ENCODE measurements at places on chromosomes 3 and 15.

DNA sequence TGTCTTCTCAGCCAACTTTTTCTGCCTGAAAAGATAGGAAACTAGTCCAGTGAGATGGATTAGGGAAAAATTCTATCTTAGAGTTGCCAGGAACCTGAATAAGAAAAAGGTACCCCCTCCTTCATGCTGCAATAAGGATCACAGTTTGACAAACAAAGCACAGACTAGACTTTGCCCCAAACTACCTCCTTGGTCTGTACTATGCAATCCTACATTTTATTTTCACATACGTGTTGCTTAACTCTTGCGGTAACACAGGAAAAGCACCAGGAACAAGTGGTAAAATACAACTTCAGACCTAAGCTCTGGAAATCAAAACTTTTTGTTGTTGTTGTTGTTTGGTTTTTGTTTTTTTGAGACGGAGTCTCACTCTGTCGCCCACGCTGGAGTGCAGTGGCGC, 11.3 kb upstream of the IL12A start:
- no peak for DNase-seq

- no peak for DNase-seq
These were observed 89.6 kb upstream of the GALNT15 start for GRCh38 chr3:16084887-16085286.

- no peak for DNase-seq
These were observed 50.4 kb upstream of the MYZAP start for GRCh38 chr15:57541271-57541670.

DNA sequence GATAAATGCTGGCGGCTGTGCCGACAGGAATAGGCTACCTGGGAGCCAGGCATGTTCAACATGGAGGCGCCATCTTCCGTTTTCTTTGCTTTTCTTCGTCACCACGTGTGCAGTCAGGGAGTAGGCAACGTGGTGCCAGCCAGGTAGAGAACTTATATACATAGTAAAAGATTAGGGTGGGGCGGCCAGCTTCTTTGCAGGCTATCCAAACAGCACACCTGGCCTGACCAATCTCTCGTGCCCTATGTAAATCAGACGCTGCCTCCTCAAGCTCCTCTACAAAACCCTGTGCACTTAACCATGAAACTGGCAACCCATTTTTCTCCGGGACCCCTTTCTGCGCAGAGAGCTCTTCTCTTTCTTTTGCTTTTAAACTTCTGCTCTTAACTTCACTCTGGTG, 28.6 kb upstream of the OR5K4 start:
- no peak for DNase-seq

DNA sequence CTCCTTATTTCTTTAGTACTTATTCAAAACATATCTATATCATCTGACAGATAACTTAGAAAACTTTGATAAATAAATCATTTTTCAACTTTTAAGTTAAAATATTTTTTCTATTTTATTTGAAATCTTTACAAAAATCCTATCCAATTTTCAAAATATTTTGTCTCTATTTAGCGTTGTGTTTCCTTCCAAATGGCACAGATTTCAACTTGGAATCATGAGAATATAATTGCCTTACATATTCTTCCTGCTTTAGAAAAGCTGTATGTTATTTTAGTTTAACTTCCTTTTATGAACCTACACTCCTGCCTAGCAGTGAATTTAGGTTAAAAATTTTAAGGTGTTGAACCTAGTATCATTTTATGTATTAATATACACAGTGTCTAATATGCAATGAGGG, 38.2 kb downstream of the BCHE start:
- DNase-seq = no peak

DNA sequence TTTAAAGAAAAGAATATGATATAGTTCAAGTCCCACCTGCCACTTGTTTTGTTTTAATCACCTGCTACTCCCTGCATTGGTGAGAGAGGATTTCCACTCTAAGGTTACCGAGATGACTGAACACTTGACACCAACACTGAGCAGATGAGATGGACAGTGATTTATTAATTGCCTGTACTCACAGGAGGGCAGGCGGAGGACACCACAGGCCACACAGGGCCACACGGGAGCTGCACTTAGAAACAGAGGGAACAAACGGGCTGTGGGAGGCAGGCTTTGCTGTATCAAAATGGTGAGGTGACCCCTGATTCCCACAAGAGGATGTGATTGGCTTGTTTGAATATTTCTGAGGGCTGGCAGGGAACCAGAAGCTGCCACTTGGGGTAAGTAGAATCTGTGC, 10.8 kb downstream of the MINAR1 start:
- DNase-seq = peak; percentile 54

DNA sequence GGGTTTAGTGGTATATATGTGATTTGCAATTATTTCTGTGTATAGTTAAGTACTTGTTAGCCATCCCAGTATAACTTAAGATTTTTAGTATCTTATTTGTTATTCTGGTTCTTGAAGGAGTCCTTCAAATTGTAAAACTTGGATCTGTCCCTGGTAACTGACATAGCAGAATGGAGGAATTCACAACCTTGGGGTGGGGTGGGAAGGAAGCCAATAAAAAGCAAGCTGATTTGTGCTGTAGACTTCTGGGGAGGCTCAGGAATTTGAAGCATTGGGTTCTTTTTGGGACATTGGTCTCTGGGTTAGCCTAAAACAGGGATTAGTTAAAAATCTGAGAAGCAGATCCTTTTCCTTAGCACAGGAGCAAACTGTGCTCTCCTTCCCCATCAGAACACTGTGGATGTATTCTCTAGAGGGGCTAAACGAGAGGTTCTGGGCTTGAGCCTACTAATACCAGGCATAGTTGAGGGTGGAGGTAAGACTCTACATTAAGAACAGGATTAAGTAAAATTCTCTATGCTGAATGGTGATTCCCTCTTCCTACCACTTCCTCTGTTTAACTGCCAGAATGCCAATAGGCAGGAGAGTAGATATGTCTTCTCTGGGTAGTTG, 42.2 kb downstream of the GMPS start:
- no peak for DNase-seq

- no peak for DNase-seq
These were observed 276.6 kb upstream of the GADL1 start for GRCh38 chr3:31170932-31171670.

Data from NCI-H524 (cell line).